ENCODE measurements at places on chromosomes 7 and 10. TPM values are rescaled to one million over a fixed set of nuclear protein-coding genes. Genes with fewer than 3 reads are reported as not detected.

MACC1 gene
- total RNA-seq: 27.8 TPM

MRLN gene
- 0.75 TPM for total RNA-seq

PCDH15 gene
- 1.3 TPM for total RNA-seq

TMEM270 gene
- not detected for total RNA-seq

ACTR3C gene
- total RNA-seq: 8.7 TPM

HECW1 gene
- total RNA-seq: 1.4 TPM

SPRN gene
- total RNA-seq: 0.21 TPM

JCAD gene
- total RNA-seq: 11.0 TPM

CALHM1 gene
- not detected for total RNA-seq

DYNC1I1 gene
- total RNA-seq: 2.5 TPM

MLXIPL gene
- total RNA-seq: 27.8 TPM

TBC1D12 gene
- 9.0 TPM for total RNA-seq

GATA3 gene
- 18.5 TPM for total RNA-seq

SEMA3E gene
- total RNA-seq: 27.7 TPM

GHRHR gene
- total RNA-seq: not detected

CYP26C1 gene
- not detected for total RNA-seq

YAE1 gene
- 37.2 TPM for total RNA-seq

KIF11 gene
- 14.6 TPM for total RNA-seq

CNPY1 gene
- not detected for total RNA-seq

MRM2 gene
- total RNA-seq: 35.3 TPM

PPP1R17 gene
- total RNA-seq: 4.5 TPM

WEE2 gene
- total RNA-seq: not detected

CREB5 gene
- 5.6 TPM for total RNA-seq

CYTH3 gene
- 36.6 TPM for total RNA-seq

AMPH gene
- total RNA-seq: 2.0 TPM

ACSM6 gene
- not detected for total RNA-seq

GNAI1 gene
- total RNA-seq: 39.2 TPM

ECHS1 gene
- 127 TPM for total RNA-seq

ASB10 gene
- not detected for total RNA-seq

TAF6 gene
- 50.9 TPM for total RNA-seq

UPK3BL1 gene
- 53.3 TPM for total RNA-seq

IDI2 gene
- not detected for total RNA-seq

ITGA8 gene
- 10.1 TPM for total RNA-seq
